ENCODE measurements at places on chromosomes 16 and 17. TPM values are rescaled to one million over a fixed set of nuclear protein-coding genes. Genes with fewer than 3 reads are reported as not detected.

- ATAC-seq, result peak; percentile 76
Observed at GRCh38 chr17:50177983-50178834, 12.4 kb downstream of the SGCA start.

DNA sequence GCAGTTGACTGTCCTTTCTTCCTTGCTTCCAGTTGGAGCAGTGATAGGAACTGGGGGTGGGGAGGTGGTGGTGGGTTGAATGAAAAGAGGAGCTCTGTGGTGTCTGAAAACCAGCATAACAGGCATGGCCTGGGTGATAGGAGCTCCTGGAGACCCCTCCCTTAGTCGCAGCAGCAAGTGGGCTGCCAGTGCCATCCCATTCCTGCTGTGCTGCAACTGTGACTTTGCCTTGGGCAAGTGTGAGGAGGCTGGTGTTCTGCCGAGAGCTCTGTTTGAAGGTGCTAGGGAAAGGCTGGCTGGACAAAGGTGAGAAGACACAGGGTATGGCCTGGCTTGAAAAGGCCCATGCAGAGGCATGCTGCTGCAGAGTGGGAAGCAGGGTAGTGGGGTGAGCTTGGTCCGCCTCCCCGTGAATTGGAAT lies 2.7 kb upstream of the CDK5R1 start:
- ATAC-seq, result no peak

DNA sequence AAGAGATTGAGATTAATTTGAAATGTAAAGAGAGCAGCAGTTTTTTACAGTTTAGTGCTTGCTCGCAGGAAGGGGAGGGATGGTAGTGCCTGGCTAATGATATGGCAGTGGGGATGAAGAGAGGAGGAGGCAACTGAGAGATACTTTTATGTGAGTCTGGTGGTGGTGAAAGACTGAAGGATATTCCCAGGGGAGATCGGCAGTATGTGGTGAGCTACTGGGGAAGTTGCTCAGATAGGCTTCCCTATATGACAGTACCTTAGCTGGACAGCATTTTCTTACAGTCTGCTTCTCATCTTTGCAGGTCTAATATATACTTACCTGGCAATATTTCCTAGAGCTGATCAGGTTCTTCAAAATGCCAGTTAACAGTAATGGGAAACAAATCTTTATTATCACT lies 8.6 kb downstream of the CEP95 start:
- peak; percentile 27 for ATAC-seq

- ATAC-seq, result no peak
Observed at GRCh38 chr16:64065523-64065922, 1056.3 kb downstream of the CDH11 start.

DNA sequence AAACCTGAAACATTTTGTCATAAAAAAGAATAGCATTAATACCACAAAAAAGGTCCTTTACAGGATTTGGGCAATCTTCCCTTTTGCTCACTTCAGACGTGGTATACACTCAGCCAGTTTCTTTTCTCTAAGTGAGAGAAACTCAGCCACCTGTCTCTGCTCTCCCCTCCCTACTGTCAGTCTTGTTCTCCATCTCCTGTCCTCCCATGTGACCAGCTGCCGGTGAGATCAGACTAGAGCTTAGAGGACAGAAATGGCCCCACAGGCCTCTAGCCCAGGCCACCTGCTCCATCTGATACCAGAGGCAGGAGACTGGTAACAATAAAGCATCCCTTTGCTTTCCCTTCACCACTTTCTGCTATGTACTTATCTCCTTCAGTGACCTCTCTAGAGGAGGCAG lies 34.9 kb downstream of the CMC2 start:
- ATAC-seq, result peak; percentile 92

FMNL1 gene
- 2.2 TPM for total RNA-seq

EFCAB5 gene
- total RNA-seq, result 0.91 TPM

GNAO1 gene
- 43.0 TPM for total RNA-seq

LITAFD gene
- total RNA-seq, result not detected

KRTAP1-1 gene
- not detected for total RNA-seq

Data from motor neuron (in vitro differentiated cells).